ENCODE measurements at places on chromosomes 16 and 17. TPM values are rescaled to one million over a fixed set of nuclear protein-coding genes. Genes with fewer than 3 reads are reported as not detected.
A peak's percentile ranks its signal among the peaks of the same experiment; 100 is the strongest.

The SLC52A1 gene
- total RNA-seq, result not detected

DNA sequence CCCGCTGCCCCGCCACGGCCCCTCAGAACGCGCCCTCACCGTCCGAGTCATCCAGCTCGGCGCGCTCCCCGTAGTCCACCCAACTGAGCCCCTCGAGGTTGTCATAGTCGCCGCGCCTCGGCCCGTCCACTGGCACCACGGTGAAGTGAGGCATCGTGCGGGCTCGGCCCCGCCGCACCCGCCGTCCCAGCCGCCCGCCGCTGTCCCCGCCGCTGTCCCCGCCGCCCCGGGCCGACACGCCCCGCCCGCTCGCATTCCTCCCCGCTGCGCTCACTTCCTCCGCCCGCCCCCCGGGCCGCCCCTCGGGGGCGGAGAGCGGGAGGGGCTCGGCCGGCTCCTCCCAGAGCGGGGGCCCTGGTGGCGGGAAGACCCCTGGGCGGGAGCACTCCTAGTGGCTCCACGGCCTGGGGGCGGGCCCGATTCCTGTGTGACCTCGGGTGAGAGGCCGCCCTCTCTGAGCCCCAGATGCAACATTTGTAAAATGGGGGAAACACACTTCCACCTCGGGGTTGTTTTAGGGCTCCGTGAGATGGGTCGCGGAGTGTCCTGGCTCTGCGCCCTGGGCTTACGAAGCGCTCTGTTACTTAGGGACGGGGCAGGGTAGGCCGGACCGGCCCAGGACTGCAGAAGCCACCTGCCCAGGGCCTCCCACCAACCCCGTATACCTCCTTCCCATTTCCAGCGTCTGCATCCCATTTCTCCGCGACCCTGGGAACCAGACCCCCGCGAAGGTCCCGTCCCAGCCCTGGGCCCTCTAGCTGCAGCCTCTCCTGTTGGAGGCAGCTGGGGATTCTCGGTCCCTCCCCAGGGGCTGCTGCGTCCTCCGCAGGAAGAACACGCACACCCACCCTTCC, at the start of gene SLC12A4:
Gene SLC12A4, minus strand, starts transcription at position 238 of the 854 bp plus-strand sequence. Its CDS starts 84 bp downstream, at position 154.
- H3K27ac ChIP-seq, result peak within 1 kb of the TSS; percentile 34
- peak; percentile 64 for DNase-seq
- H3K36me3 ChIP-seq, result no peaks in the 10 kb centered on the region
- peaks cover 4% of the 10 kb centered on the region for H3K4me1 ChIP-seq

The CHP2 gene
- total RNA-seq, result not detected

GRCh38 chr16:57137566-57138273, 45.3 kb downstream of the CPNE2 start:
- no peak overlapping the region for H3K27ac ChIP-seq
- DNase-seq, result no peak
- no peaks in the 10 kb centered on the region for H3K36me3 ChIP-seq
- H3K4me3 ChIP-seq, result no peak overlapping the region

- peak; percentile 62 for DNase-seq
- H3K36me3 ChIP-seq, result no peaks in the 10 kb centered on the region
- peaks cover 17% of the 10 kb centered on the region for H3K27me3 ChIP-seq
- peaks cover 17% of the 10 kb centered on the region for H3K4me1 ChIP-seq
Measured at GRCh38 chr17:804541-805435, 22.6 kb downstream of the MRM3 start.

DNA sequence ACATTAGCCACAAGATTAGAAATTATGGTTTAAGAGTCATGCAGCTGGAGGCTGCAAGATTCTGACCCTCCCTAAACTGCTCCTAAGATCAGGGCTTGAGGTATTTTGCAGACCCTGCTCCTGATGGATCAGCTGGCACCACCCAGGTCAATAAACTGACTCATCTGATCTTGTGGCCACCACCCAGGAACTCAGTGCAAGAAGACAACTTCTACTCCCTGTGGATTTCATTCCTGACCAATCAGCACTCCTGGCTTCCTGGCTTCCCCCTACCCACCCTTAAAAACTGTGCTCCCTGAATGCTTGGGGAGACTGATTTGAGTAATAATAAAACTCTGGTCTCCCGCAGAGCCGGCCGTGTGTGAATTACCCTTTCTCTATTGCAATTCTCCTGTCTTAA, 25.0 kb upstream of the MILR1 start:
- no peaks in the 10 kb centered on the region for H3K36me3 ChIP-seq
- peaks cover 4% of the 10 kb centered on the region for H3K27me3 ChIP-seq
- no peak overlapping the region for H3K27ac ChIP-seq
- DNase-seq, result no peak
- H3K4me3 ChIP-seq, result no peak overlapping the region

DNA sequence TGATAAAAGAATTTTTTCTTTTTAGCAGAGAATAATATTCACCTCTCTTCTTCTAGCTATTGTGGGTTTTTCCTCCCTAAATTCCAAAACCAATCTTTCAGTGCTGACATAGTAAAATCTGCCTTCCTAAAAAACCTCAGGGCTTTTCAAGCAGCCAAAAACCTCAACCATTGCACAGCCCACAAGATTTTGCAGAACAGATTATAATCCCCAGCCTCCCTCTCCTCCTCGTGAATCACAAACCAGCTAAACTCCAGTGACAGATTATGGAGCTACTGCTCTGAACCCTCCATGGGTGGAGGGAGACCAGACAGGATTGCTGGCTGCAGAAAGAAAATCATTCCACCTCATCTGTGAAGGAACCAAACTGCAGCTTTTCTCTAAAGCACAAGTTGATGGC, 341.6 kb downstream of the SOX9 start:
- no peaks in the 10 kb centered on the region for H3K36me3 ChIP-seq
- peaks cover 1% of the 10 kb centered on the region for H3K27me3 ChIP-seq
- no peak overlapping the region for H3K27ac ChIP-seq
- DNase-seq, result no peak

DNA sequence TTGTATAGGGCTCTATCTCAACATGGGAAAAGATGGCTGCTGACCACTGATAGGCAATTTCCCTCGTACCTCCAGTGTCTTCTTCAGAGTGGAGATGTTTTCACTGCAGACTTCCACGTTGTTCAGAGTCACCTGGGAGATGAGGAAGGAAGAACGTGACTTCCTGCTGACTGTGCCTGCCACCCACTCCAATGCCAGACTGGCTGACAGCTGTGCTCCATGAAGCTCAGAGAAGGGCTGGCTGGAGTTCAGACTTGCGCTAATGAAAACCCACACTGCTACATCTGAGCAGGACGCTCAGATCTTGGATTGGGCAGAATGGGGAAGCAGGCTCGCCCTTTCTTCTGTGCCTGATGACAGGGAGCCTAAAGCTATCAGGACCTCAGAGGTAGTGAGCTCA, 33.1 kb downstream of the COG4 start:
- no peak overlapping the region for H3K27ac ChIP-seq
- H3K4me1 ChIP-seq, result no peaks in the 10 kb centered on the region
- H3K36me3 ChIP-seq, result no peaks in the 10 kb centered on the region
- H3K27me3 ChIP-seq, result no peaks in the 10 kb centered on the region

GRCh38 chr17:83014297-83014696, 65.1 kb upstream of the METRNL start:
- no peak for DNase-seq
- no peak overlapping the region for H3K4me3 ChIP-seq
- H3K27me3 ChIP-seq, result no peaks in the 10 kb centered on the region
- H3K4me1 ChIP-seq, result peaks cover 4% of the 10 kb centered on the region

GRCh38 chr16:10136916-10137315, 45.3 kb downstream of the GRIN2A start:
- H3K36me3 ChIP-seq, result no peaks in the 10 kb centered on the region
- H3K27me3 ChIP-seq, result no peaks in the 10 kb centered on the region
- no peak for DNase-seq
- H3K4me1 ChIP-seq, result no peaks in the 10 kb centered on the region
- H3K4me3 ChIP-seq, result no peak overlapping the region
- H3K27ac ChIP-seq, result no peak overlapping the region

DNA sequence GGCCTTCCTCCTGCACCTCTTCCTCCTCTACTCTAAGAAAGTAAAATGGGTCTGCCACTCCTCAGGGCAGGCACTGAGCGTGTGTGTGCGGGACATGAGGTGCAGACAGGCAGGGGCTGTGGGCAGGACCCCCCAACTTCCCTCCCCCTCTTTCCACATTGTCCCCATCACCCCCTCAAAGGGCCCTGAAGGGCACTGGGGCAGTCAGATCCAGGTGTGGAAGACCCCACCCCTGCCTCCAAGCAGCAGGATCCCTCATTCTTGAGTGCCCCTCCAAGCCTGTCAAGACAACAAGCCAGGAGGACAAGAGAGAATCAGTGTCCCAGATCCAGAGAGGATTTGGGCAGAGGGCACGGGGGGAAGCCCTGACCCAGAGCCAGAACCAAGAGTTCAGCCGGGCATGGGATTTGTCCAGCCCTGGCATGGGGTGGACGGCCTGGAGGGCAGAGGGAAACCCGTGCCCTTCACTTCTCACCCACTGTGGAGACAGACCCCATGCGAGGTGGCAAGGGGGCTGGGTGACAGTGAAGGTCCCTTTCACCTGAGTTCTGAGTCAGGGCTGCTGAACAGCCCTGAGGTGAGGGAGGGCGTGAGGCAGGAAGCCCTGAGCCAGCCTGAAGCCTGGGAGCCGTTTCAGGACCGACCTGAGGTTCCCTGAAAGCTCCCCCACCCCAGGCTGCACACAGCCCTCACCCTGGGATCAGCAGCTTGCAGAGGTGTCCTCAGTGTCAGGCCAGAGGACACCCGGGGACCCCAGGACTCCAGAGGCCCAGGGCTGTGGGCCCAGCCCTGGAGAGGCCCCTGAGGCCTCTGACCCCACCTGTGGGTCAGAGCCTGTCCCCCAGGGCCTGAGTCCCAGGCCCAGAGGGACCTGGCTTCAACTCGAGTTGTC, 45.8 kb downstream of the USP22 start:
- H3K4me1 ChIP-seq, result peaks cover 24% of the 10 kb centered on the region
- DNase-seq, result no peak
- H3K27ac ChIP-seq, result no peak overlapping the region
- H3K4me3 ChIP-seq, result no peak overlapping the region
- H3K36me3 ChIP-seq, result peaks cover 9% of the 10 kb centered on the region
- peaks cover 23% of the 10 kb centered on the region for H3K27me3 ChIP-seq

The SLC13A2 gene
- not detected for total RNA-seq

The MEOX1 gene
- total RNA-seq, result not detected

DNA sequence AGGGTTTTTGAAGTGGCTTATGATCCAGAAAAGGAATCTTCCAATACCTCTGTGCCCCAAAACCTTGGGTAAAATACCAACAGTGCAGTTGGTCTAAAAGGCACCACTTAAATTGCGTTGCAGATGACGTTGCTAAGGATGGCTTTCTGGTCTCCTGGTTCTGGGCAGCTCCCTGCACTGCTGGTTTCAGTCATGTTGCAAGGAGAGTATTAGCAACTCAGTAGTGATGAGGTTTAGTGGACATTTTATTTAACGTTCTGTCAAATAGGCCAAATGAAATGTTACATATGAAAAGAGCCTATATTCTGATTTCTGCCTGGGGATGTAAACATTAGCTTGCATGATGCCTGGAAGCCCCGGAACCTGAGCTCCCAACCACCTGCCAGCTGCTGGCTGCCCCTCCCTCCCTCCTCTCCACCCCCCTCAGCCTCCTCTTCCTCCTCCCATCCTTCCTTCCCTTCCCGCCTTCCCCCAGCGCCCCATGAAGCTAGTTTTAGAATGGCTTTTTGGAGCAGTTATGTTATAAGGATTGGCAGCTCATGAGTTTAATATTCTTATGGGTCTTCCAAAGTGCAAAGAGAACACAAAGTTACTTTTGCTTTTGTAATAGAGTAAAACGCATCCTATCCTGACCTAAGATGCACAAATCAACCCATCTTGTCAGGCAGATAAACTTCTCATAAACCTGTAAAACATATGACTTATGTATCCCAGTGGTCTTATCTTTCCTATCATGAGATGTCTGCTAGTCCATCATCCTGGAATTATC, 20.7 kb downstream of the CD7 start:
- H3K36me3 ChIP-seq, result no peaks in the 10 kb centered on the region
- peaks cover 3% of the 10 kb centered on the region for H3K27me3 ChIP-seq
- no peak for DNase-seq
- no peak overlapping the region for H3K27ac ChIP-seq
- peaks cover 6% of the 10 kb centered on the region for H3K4me1 ChIP-seq

- H3K36me3 ChIP-seq, result peaks cover 4% of the 10 kb centered on the region
- no peaks in the 10 kb centered on the region for H3K4me1 ChIP-seq
- DNase-seq, result no peak
Measured at GRCh38 chr17:55598495-55598894, 87.2 kb upstream of the SMIM36 start.

DNA sequence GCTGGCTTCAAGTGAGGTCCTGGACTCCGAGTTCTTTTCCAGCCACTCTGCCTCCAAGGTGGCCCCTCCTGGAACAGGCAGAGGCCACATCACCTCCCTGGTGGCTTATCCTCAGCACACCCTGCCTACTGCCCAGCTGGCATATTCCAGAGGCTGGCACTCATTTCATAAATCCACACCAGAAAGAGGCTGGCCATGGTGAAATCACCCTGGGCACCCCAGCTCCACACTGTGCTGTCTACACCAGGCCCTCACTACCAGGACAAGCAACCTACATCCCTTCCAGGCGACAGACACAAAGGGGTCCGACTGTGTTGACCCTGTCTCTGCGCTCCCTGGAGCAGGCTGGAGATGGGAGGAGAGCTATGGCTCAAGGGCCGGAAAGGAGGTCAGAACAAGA, 100.2 kb downstream of the C16orf78 start:
- peaks cover 9% of the 10 kb centered on the region for H3K4me1 ChIP-seq
- H3K36me3 ChIP-seq, result no peaks in the 10 kb centered on the region
- no peak overlapping the region for H3K4me3 ChIP-seq
- peak; percentile 7 for DNase-seq
- peaks cover 7% of the 10 kb centered on the region for H3K27me3 ChIP-seq

The SERPINF2 gene
- 0.37 TPM for total RNA-seq

DNA sequence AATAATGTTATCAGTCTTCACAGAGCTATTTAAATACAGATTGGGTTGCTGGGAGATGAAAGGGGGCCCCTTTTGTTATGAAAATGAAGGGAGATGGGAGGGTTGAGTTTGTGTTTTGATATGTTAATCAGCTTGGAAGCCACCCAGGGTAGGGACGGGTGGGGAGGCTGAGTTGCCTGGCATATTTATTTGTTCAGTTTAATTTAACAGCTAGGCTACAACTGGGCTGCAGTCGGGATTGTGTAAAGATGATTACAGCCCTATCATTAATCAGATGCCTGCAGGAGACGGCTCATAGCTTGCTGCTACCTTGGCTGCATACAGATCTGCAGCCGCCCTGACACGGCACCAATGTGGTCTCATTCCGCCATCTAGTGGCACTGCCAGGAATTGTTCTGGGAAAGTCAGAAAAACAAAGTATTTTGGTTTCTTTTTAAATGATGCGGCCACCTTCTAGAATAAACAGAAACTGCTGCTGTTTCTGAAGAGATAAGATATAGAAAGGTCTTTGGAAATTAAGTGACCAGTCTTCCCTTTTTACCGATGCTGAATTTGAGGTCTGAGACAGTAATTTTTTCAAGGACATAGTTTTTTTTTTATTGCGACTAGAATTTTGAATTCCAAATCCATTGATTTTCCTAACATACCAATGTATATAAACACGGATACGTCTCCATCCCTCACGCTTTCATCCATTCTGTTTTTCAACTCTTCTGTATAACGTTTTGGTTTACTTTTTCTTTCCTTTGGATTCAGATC, 458.0 kb upstream of the ASIC2 start:
- peaks cover 11% of the 10 kb centered on the region for H3K36me3 ChIP-seq
- H3K27me3 ChIP-seq, result peaks cover 2% of the 10 kb centered on the region
- peak; percentile 81 for DNase-seq
- peak overlapping the region; percentile 30 for H3K4me3 ChIP-seq
- peaks cover 20% of the 10 kb centered on the region for H3K4me1 ChIP-seq
